ENCODE measurements at places on chromosomes 13 and 19.

GRCh38 chr13:79455331-79455730 lies 25.6 kb upstream of the NDFIP2 start:
- DNase-seq, result no peak

DNA sequence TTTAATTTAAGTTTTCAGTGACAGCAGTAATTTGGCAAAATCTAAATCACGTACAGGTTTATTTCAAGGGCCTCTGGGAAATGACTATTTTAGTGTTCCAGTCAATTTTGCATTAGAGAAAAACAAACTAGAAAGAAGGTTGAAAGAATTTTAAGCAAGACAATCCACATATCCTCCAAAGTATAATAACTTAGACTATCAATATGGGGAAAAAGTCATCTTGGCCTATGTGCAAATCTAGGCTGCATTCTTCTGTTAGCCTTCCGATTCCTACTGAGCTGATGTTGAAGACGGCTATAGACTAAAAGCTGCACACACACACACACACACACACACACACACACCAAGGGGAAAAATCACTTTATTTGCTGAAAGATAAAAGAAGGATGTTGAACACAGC lies 81.3 kb downstream of the SLITRK6 start:
- DNase-seq, result no peak

DNA sequence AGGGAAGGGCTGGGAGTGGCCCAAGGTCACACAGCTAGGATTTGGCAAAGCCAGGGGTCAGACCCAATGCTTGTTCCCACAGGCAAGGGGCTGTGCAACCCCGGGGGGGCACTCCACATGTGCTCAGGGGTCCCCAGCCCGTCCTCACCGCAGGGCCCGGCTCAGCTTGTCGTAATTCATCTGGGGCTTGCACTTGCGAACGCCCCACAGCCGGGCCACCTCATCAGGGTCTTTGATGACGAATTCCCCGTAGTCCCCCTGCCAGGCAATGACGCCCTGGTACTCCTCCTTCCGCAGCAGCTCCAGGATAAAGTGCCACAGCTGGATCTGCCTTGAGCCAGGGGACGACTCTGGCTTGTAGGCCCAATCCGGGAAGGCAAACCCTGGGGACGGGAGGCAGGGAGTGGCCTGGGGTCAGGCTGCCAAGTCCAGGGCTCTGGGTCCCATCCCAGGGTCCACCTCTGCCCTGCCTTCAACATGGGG lies 4.7 kb downstream of the ERF start:
- no peak for DNase-seq

- no peak for DNase-seq
Observed at GRCh38 chr13:75764926-75765310, 128.8 kb downstream of the LMO7 start.

- no peak for DNase-seq
Observed at GRCh38 chr13:103276775-103277498, 210.7 kb upstream of the SLC10A2 start.

- peak; percentile 51 for DNase-seq
Observed at GRCh38 chr13:80040981-80041317, 300.0 kb downstream of the SPRY2 start.

DNA sequence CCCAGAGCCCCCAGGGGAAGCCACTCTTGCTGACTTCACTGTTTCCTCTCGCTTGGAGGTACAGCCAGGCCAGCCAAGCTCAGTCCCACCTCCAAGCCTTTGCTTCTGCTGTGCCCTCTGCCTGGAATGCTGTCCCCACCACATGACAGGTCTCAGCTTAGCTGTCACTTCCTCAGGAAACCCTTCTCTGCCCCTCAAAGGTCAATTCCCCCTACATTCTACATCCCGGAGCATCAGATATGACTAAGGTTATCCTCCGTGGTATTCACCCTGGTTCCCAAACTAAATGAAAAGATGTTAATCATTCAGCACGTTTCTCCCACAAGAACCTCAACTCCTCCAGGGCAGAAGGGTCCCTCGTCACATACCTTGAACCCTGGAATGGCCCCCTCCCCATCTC lies 53.5 kb downstream of the PTPRS start:
- no peak for DNase-seq

- no peak for DNase-seq
Observed at GRCh38 chr13:51873117-51873798, 11.5 kb downstream of the CCDC70 start.

GRCh38 chr19:49361438-49362047 lies 673 bp downstream of the TEAD2 start:
- no peak for DNase-seq

DNA sequence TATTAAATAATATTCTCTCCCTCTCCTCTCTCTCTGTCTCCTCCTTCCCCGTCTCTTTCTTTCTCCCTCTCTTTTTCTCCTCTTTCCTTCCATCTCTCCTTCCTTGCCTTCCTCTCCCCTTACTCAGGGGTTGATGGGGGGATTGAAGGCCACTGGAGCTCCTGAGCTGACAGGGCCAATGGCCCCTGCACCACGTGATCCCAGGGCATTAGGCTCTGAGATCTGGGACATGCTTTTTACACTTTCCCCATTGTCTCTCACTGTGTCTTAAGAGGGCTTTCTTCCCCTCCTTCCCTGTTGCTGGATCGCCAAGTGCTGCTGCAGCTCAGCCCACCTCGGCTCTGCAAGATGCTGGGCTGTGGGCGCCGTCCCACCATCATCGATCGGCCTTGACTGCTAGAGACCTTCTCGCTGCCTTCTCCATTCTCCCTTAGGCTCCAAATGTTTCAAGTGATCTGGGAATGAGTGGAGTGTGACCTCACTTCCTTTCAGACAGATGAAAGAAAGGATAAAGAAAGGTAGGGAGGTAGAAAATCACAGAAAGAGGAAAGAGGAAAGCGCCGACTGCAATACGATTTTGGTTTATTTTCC lies 42.2 kb downstream of the COL4A1 start:
- DNase-seq, result no peak

GRCh38 chr19:1066748-1067340 lies at the start of gene ARHGAP45:
Gene ARHGAP45 (plus strand): TSS chr19:1067167. CDS start chr19:1067406, 239 bp downstream.
- DNase-seq, result peak; percentile 38

GRCh38 chr19:44113784-44114390 lies 688 bp downstream of the ZNF225 start:
- DNase-seq, result no peak

DNA sequence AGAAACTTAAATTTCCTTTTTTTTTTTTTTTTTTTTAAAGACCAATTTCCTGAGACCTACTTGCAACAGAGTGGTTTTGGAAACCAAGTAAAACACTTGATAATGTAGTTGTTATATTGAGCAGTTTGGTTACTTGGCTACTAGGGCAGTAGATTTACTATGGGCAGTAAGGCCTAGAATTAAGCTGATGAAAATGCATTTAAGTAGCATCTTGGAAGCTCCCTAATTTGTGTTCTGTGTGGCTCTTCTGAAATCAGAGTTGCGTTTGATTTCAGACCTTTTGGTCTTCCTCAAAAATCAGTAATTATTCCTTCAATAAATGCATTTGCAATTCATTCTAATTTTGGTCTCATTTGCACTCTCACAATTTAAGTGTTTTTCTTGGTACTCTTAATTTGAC lies 810 bp downstream of the GPR180 start:
- no peak for DNase-seq
